ENCODE measurements at places on chromosomes 6 and 20. TPM values are rescaled to one million over a fixed set of nuclear protein-coding genes. Genes with fewer than 3 reads are reported as not detected.

The LPA gene
- not detected for total RNA-seq

The GINM1 gene
- 67.9 TPM for total RNA-seq

- no peaks in the 10 kb centered on the region for H3K27me3 ChIP-seq
These were observed 173.1 kb downstream of the TFAP2C start for GRCh38 chr20:56801971-56802755.

The RPL7L1 gene
- 77.4 TPM for total RNA-seq

The SLC35F1 gene
- total RNA-seq: 3.8 TPM

- DNase-seq: no peak
- H3K4me1 ChIP-seq: no peaks in the 10 kb centered on the region
- no peak overlapping the region for H3K27ac ChIP-seq
- no peaks in the 10 kb centered on the region for H3K27me3 ChIP-seq
These were observed 3.9 kb upstream of the ZNF831 start for GRCh38 chr20:59159493-59160376.
